ENCODE measurements at places on chromosomes 2 and 18.

DNA sequence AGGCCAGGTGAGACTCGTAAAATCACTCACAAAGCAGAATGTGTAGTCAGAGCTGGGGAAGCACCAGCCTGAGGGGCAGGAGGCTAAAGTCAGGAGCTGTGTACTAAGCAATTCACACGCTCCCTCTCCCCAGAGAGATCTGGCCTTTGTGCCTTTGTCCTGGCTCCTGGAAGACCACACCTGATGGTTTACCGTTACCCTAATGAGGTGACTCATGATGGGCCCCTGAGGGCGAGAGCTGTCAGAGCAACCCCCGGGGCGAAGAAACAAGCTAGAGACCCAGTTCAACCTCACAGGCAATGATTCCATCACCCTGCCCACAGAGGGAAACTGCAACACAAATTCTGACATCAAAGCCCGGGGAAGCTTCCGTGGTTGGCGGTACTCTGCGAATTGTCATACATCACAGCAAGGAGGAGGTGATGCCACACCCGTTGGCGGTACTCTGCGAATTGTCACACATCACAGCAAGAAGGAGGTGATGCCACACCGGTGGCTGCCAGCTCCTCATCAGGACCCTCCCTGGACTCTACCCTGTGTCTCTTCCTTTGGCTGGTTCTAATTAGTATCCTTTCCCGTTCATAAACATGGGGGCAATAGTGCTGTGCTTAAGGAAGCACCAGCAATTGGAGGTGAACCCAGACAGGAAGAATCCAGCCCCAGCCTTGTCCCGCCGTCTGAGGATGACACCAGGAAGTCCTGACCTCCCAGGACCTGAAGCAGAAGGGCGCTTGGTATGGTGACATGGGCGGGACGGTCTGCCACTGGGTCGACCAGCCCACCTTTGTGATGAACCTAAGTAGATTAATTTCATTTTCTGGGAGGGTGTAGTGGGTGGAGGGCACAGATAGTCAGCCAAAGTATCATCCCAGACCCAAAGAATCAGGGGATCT, 30.5 kb downstream of the B3GNT7 start:
- DNase-seq: no peak

GRCh38 chr2:85259101-85259590, 68.6 kb downstream of the TGOLN2 start:
- no peak for DNase-seq

DNA sequence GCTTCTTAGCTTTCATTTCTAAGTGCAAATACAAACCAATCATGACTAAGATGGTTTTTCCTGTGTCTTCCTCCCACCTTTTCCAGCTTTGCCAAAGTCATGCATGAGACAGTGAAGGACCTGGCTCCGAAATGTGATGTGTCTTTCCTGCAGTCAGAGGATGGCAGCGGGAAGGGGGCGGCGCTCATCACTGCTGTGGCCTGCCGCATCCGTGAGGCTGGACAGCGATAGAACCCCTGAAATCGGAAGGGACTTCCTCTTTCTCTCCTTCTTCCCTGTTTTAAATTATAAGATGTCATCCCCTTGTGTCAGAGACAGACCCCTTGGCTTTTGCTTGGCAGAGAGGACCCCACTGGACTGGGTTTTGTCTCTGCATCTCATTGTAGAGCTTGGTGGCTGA, 56.8 kb downstream of the HK2 start:
- no peak for DNase-seq

DNA sequence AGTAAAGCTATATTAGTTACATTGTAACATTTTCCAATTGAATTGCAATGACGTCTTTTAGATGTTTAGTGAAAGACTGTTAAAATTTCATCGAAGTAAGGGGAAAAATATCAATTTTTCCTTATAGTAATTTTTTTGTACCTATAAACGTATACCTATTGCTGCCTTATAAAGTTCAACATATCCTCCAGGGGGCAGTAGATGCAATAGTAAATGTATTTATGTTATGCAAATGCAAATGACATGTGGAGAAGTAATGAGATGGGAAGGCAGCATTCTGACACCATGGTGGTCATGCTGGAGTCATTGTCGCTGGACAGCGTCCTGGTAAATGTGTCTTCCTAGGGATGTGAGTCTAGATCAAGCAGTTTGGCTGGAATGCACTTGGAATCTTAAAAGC, 38.7 kb downstream of the MSTN start:
- no peak for DNase-seq

DNA sequence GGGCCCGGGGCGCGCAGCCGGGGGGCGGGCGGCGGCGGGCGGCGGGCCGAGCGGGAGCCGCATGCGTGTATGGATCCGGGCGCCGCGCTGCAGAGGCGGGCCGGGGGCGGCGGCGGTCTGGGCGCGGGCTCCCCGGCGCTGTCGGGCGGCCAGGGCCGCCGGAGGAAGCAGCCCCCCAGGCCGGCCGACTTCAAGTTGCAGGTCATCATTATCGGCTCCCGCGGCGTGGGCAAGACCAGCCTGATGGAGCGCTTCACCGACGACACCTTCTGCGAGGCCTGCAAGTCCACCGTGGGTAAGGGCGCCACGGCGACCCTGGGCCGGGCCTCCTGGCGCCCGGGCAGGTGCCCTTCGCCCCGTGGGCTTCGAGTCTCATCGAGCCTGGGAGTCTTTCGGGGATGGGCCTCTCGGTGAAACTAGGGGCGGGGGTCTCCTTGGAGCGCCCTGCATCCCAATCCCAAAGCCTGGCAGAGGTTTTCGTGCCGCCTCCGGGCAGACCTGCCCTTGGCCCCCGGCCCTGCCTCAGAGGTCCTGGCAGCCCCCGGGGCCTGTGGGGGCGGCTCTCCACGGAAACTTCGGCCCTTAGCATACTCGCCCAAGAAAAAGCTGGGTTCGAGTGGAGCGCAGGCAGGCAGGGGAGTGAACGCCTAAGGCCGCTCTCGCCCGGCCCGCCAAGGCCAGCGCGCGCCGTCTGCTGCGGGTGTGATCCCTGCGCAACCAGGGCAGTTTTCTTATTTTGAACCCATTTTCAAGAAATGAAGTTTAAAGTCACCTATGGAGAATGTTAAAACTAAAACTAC, 622 bp downstream of the RAB12 start:
- no peak for DNase-seq

DNA sequence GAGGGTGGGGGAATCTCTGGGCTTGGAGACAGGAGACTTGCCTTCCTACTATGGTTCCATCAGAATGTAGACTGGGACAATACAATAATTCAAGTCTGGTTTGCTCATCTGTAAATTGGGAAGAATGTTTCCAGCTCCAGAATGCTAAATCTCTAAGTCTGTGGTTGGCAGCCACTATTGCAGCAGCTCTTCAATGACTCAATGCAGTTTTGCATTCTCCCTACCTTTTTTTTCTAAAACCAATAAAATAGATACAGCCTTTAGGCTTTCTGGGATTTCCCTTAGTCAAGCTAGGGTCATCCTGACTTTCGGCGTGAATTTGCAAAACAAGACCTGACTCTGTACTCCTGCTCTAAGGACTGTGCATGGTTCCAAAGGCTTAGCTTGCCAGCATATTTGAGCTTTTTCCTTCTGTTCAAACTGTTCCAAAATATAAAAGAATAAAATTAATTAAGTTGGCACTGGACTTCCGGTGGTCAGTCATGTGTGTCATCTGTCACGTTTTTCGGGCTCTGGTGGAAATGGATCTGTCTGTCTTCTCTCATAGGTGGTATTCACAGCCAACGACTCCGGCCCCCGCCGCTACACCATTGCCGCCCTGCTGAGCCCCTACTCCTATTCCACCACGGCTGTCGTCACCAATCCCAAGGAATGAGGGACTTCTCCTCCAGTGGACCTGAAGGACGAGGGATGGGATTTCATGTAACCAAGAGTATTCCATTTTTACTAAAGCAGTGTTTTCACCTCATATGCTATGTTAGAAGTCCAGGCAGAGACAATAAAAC, 6.5 kb downstream of the TTR start:
- DNase-seq: no peak

DNA sequence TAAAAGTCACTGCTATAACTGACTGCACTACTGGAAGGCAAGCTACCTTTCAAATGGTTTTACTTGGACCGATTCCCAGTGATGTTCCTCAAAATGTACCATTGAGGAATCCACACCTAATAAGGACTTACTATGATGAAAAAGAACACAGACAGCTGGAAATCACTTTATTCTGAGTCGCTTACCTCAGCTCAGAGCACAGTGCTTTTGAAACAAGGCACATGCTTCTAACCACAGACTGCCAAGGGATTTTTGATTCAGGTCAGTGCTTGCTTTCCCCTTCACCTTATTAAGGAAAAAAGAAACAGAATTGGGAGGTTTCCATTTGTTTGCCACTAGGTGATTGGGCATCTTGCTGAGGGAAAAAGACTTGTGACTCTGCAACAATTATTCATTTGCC, 707.5 kb upstream of the FSHR start:
- no peak for DNase-seq

DNA sequence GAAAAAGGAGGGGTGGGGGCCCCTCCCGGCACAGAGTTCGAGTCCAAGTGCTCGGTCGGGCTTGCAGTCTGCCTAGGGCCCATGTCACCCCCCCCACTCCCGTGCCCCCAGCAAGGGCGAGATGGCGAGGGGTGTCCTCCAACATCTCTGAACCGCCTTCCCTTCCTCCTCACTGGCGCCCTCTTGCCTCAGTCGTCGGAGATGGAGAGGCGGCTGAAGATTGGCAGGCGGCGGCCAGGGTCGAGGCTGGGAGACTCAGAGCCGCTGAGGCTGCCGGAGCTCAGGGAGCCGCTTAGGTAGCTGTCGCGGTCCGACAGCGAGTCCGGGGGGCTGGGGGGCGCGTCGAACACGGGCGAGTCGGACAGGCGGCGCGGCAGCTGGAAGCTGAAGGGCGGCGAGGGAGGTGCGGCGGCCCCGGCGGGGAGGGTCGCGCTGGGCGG, 2.3 kb downstream of the ZFP36L2 start:
- no peak for DNase-seq

- DNase-seq: no peak
These were observed 124.6 kb downstream of the SOCS6 start for GRCh38 chr18:70413455-70413854.

DNA sequence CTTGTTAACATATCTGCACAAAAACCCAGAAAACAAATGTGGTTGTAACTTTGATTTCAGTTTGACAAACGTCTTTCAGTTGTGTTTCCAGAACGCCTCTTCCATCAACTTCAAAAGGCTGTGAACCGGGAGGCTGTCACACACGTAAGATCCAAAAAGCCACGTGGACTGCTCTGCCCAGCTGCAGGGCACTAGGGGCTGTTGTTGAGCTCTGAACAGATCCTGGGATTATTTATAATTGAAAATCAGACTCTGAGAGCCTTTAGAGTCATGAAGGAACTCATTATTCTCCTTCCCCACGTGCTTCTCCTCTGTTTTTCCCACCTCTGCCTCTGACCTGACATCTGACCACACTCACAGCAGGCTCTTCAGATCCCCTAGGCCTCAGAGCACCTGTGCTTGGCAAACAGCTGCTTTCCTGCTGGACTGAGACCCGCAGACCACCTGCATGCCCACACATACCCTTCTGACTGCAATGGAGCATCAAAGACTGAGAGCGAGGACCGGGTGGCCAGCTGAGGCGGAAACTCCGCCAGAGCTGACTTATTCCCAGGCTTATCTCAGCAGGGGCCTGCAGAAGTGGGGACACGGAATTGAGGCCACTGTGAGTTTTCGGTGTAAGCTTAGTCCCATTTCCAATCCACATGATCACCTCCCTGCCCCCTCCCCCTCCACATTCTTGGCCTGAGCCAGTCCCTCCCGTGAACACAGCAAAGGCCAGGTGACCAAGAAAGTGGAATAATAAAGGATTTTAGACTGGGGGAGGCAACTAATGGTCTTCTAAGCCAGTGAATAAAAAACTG, 114.8 kb downstream of the ATL2 start:
- no peak for DNase-seq

- no peak for DNase-seq
These were observed 358.9 kb downstream of the ZEB2 start for GRCh38 chr2:144161061-144161460.

DNA sequence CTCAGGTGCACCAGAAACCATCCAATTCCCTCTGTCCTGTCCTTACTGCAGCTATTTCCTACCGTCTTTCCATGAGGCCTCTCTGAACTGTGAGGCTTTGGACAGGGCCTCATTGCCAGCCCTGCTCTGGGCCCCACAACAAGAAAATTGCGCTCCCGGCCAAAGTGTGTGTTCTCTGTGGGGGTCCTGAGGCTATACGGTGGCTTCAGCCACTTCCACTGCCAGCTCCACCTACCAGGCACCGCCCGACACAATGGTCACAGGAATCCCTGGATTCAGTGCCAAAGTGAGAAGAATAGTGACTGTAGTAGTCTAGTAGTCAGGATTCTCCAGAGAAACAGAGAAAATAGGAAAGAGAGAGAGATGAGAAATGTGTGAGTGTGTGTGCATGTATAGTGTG, 140.2 kb downstream of the IRS1 start:
- DNase-seq: no peak

DNA sequence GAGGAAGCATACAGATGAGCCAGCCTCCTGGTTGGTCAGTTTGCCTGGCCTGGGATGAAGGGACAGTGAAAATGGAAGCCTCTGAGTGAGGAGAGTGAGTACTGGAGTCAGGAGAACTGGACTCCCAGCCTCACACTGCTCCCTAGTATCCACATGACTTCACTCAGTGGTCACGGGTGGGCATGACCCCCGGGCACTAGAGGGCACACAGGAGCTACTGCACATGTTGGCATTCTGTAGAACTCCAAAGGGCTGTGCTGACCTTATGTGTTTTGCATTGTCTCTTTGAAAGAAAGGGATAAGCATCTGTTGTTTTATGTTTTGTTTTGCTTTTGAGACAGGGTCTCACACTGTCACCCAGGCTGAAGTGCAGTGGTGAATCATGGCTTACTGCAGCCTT, 23.7 kb downstream of the NCAPH start:
- DNase-seq: no peak

DNA sequence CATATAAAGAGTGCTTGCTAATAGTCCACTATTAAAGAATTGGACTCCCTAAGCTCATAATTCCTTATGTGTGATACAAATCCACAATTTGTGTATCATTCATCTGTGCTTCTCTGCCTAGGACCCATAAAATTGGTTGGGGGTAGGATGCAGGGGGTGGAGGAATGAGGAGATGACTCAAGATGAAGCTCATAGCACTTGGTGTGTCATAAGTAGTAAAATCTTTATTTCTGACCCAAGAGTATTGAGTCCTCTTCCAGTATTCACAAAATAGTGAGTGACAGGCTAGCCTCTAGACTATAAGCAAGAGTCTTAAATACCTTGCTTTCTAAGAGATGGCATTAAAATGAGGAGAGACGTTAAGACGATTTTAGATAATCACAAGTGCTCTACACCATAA, 390.9 kb upstream of the CDH19 start:
- no peak for DNase-seq
